ENCODE measurements at places on chromosomes 13 and 19.
A peak's percentile ranks its signal among the peaks of the same experiment; 100 is the strongest.

DNA sequence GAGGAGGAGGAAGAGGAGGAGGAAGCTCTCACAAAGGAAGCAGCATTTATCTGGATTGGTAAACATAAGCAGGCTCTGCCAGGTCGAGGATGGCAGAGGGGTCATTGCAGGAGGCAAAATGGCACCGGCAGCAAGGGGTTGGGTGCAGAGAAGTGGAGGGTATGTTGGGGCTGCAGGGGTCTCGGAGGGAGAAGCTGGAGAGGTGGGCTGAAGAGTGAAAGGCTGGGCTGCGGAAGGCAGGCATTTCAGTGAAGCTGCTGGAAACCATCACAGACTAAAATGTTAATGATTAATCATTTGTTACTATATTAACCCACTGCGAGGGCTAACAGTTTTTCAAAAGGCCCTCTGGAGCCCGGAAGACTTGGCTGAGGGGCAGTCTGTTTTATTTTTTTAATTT is 24.6 kb downstream of the TPT1 start:
- no peak for DNase-seq

DNA sequence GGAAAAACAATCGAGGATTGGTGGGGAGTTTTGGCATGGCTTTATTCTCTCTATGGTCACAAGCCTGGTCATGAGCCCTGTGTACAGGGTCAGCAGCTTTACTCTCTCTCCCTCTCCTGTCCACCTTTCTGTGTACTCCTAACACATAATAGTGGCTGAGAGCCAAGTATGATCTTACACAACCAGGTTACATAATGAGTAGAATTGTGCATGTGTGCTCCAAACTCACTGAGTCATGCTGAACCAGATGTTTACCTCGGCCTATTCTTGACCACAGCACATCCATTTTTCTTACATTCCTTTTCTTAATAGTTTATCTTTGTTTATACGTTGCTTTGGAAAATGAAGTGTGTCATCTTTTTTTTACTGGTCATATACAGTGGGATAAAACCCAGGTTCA is 53.1 kb downstream of the ZNF254 start:
- DNase-seq, result no peak

GRCh38 chr19:2759965-2760364 is 20.1 kb upstream of the SLC39A3 start:
- no peak for DNase-seq

DNA sequence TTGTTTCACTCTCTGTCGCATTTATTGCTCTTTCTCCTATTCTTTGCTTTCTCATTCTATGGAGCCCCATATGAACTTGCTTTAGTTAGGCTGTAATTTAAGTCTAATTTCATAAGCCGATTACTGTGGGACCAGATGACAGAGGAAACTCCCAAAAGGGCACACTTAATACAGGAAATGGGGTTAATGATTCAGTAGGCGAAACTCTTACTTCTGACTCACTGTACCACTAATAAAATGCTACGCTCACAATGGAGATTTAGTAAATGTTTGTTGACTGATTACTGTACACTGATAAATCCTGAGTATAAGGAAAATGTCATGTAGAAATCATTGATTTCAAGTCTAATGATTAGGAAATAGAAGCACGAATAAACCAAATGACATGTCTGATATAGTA is 276.4 kb downstream of the KLF5 start:
- peak; percentile 20 for DNase-seq

DNA sequence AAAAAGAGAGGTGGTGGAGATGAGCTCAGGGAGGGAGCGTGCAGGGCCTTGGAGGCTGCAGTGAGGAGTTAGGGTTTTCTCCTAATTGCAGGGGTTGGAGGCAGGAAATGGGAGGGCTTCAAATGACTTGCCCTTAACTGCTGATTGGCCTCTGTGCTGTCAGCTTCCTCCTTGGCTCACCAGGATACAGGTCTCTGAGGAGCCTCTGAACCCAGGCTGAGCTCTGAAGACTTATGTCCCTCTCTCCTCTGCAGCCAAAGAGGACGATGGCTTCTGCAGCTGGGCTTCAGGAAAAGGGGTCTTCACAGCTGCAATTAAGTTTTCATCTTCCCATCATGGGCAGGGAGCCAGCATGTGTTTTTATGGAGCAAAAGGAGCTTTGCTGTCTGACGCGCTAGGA is 6.7 kb upstream of the RANBP3 start:
- DNase-seq, result no peak

GRCh38 chr19:2064395-2064787 is 13.3 kb upstream of the MKNK2 start:
- DNase-seq, result no peak

GRCh38 chr19:55620410-55621204 is 3.8 kb downstream of the ZNF784 start:
- peak; percentile 64 for DNase-seq

DNA sequence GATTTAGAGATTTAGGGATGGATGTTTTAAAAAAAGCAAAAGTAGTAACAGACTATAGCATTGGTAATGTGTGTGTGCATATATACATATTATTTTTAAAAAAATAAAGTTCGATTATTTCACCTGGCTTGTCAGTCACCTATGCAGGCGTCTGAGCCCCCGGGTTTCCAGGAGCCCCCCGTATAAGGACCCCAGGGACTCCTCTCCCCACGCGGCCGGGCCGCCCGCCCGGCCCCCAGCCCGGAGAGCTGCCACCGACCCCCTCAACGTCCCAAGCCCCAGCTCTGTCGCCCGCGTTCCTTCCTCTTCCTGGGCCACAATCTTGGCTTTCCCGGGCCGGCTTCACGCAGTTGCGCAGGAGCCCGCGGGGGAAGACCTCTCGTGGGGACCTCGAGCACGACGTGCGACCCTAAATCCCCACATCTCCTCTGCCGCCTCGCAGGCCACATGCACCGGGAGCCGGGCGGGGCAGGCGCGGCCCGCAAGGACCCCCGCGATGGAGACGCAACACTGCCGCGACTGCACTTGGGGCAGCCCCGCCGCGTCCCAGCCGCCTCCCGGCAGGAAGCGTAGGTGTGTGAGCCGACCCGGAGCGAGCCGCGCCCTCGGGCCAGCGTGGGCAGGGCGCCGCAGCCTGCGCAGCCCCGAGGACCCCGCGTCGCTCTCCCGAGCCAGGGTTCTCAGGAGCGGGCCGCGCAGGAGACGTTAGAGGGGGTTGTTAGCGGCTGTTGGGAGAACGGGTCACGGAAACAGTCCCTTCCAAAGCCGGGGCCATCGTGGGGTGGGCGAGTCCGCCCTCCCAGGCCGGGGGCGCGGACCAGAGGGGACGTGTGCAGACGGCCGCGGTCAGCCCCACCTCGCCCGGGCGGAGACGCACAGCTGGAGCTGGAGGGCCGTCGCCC is 840 bp upstream of the CCNA1 start:
- peak; percentile 63 for DNase-seq

- DNase-seq, result no peak
Measured at GRCh38 chr13:50282016-50282415, 266.8 kb downstream of the KCNRG start.

- DNase-seq, result no peak
Measured at GRCh38 chr13:27854606-27855005, 62.3 kb downstream of the GSX1 start.

DNA sequence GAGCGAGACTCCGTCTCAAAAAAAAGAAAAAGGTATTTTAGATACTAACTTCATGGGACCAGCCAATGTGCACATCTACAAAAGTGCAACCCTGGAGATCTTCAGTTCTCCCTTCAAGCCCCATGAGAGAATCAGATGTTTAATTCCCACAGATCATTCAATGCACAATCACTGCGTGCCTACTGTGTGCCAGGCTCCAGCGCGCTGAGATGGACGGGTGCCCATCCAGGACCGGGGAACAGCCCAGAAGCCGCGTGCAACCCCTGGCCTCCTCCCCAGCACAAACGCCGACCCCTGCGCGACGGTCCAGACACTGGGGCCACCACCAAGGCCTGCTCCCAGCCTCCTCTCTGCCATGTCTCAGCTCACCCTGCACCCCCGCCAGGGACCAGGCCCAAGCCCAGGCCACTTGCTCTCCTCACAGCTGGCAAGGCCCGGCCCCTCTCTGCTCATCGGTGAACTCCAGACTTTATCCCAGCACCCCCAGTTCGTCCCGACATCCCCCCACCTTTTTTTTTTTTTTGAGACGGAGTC is 5.3 kb downstream of the BTBD2 start:
- no peak for DNase-seq

DNA sequence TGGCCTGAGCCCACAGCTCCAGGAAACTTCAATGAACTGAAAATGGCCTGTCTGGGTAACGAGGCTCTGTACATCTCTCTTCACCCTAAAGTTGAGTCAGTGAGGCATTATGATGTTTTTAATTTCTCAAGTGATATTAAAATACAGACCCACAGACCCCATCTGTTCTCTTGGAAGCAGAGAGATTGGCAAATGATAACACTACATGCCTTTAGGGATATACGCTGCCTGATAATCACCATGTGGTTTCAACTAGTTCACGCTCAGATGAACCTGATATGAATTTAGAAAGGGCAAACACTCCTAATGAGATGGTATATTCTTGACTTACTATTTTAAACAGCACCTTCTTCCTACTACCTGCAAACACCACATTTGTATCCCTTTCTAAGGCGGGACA is 127.5 kb downstream of the RFC3 start:
- DNase-seq, result no peak

- peak; percentile 55 for DNase-seq
Measured at GRCh38 chr19:8585894-8586750, 8.9 kb upstream of the MYO1F start.

- DNase-seq, result no peak
Measured at GRCh38 chr13:29140277-29140676, 320.1 kb downstream of the MTUS2 start.

- DNase-seq, result no peak
Measured at GRCh38 chr13:109874484-109875454, 88.4 kb upstream of the IRS2 start.

DNA sequence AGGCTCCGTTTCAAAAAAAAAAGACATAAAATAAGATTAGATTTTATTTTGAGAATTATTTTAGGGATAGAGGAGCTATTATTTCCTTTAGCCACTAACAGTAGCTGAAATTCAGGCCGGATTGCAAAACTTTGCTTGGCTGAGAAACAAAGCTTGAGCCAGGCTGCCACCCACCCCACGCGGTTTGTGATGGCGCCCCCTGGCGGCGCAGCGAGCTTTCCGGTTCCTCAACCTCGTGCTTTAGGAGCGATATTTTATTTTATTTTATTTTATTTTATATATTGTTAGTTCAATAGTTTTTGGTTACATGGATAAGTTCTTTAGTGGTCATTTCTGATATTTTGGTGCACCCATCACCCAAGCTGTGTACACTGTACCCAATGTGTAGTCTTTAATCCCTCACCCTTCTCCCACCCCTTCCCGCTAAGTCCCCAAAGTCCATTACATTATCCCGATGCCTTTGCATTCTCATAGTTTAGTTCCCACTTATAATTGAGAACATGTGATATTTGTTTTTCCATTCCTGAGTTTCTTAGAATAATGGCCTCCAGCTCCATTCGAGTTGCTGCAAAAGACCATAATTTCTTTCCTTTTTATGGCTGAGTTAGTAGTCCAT is 19.8 kb upstream of the CEACAM4 start:
- DNase-seq, result peak; percentile 80

GRCh38 chr13:27006519-27007161 is 165.0 kb downstream of the USP12 start:
- no peak for DNase-seq

DNA sequence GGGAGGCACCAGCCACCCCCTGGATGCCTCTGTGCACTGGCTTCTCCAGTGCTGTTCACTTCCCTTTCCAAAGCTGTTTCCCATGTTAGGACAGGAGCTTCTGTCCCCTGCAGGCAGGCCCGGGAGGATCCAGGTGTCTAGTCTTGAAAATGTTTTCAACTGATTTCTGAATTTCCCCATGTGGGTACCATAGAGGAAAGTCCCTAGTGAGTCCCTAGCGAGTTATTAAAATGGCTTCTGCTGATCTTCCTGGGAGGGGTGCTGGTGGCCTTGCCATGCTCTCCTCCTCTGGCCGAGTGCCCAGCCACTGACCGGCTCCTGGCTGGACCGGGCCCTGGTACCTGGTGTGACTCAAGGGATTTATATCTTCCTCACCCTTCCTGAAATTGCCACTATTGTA is 5.2 kb upstream of the ANKRD10 start:
- no peak for DNase-seq

- DNase-seq, result peak; percentile 63
Measured at GRCh38 chr19:33394006-33394722, 20.7 kb downstream of the CEBPG start.

- DNase-seq, result peak; percentile 73
Measured at GRCh38 chr13:40069173-40070044, 413.9 kb downstream of the COG6 start.

DNA sequence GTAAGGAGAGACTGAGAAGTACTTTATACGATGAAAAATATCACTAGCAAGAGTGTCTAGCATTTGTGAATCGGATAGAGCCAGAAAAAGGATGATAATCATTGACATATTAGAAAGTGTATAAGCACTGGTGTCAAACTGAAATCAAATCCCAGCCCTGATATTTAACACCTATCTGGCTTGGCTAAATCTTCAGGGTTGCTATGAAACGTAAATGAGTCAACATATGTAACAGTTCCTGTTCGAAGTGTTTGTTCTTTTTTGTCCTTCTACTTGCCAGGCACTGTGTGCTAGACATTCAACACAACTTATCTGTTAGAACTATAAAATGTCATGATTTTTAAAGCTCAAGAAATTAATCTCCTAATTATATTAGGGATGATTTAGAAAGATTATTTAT is 40.8 kb downstream of the SERPINE3 start:
- no peak for DNase-seq

DNA sequence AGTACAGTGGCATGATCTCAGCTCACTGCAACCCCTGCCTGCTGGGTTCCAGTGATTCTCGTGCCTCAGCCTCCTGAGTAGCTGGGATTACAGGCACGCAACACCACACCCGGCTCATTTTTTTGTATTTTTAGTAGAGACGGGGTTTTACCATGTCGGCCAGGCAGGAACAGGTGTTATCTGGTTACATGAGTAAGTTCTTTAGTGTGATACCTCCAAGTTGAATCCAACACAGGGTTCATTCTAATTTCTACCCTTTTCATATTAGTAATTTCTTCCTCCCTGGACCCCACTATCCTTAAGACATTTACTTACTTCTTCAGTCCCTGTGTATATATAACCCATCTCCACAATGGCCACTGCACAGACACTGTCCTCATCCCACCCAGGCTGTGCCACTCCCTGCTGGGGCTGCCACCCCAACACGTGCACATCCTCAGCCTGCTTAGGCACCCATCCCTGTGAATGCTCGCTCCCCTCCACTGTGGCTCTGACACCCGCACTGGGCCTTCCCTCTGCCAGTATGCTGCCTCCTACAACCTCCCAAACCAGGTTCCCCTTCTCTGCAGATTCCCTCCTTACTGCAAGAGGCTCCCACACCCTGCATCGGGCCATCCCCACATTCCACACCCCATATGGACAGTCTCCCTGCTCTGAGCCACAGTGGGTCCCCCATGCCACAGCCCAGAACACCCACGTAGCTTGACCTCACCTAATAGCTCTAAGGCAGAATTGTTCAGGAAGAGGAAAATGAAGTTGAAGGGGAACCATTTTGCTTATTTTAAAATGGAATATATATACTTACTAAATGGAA is 147.1 kb downstream of the TBC1D4 start:
- no peak for DNase-seq

- DNase-seq, result peak; percentile 79
Measured at GRCh38 chr19:2494447-2495129, 18.7 kb downstream of the GADD45B start.
